ENCODE measurements at places on chromosomes 7 and 10.
A peak's percentile ranks its signal among the peaks of the same experiment; 100 is the strongest.

DNA sequence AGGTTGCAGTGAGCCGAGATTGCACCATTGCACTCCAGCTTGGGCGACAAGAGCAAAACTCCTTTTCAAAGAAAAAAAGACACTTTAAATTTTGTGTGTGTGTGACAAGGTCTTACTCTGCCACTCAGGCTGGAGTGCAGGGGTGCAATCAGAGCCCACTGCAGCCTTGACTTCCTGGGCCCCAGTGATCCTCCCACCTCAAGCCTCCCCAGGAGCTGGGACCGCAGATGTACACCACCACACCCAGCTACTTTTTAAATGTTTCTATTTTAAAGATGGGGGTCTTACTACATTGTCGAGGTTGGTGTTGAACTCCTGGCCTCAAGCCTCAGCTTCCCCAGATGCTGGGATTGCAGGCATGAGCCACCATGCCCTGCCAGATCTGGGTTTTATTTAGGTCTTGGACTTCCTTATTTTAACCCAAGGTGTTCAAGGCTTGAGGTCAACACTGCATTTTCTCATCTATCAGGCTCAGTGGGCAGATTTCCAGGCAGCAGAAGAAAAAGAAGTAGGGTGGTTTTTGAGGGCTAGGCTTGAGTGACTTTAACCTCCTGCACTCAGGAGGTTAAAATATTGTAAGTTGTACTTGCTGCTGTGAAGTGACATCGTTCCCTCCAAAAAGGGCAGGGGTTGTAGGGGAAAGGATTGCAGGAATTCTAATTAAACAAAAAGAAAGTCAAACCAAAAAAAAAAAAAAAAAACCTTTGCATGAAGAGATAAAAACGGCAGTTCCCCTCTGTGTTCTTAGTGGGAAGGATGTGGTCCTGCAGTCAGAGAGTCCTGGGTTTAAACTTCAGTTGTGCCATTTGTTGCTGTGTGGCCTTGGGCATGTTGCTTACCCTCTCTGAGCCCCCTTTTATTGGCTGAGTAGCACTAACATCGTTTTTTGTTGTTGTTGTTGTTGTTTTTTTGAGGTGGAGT lies 71.5 kb downstream of the CARD11 start:
- DNase-seq = no peak

- peak; percentile 74 for DNase-seq
Observed at GRCh38 chr7:20172736-20173334, 44.3 kb downstream of the MACC1 start.

DNA sequence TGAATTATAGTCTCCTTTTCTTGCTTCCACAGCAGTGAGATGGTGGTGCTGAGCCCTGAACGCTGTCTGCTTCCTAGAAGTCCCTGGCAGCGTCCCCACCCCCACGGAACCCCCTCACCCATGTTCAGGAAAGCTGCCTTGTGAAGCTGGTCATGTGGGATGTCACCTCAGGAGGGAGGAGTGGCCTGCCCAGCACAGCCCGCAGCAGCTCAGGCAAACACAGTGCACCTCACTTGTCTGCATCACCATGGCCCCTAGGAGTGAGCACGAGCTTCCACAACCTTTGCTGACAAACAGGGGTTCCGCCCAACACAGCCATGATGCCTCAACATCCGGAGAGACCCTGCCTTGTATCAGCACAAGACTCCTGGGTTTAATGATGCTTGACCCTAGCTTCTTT lies 508.9 kb downstream of the RPS24 start:
- no peak for DNase-seq

- DNase-seq = no peak
Observed at GRCh38 chr7:91398341-91398740, 134.1 kb downstream of the FZD1 start.

GRCh38 chr7:132152131-132152889 lies 424.0 kb downstream of the PLXNA4 start:
- no peak for DNase-seq

Data from common myeloid progenitor, CD34-positive (primary cell).